Renal cortical epithelial cell (primary cell): ENCODE measurements at places on chromosomes 11 and 22. TPM values are rescaled to one million over a fixed set of nuclear protein-coding genes. Genes with fewer than 3 reads are reported as not detected.

- DNase-seq, result no peak
Measured at GRCh38 chr11:66262191-66262590, 6.2 kb upstream of the RAB1B start.

DNA sequence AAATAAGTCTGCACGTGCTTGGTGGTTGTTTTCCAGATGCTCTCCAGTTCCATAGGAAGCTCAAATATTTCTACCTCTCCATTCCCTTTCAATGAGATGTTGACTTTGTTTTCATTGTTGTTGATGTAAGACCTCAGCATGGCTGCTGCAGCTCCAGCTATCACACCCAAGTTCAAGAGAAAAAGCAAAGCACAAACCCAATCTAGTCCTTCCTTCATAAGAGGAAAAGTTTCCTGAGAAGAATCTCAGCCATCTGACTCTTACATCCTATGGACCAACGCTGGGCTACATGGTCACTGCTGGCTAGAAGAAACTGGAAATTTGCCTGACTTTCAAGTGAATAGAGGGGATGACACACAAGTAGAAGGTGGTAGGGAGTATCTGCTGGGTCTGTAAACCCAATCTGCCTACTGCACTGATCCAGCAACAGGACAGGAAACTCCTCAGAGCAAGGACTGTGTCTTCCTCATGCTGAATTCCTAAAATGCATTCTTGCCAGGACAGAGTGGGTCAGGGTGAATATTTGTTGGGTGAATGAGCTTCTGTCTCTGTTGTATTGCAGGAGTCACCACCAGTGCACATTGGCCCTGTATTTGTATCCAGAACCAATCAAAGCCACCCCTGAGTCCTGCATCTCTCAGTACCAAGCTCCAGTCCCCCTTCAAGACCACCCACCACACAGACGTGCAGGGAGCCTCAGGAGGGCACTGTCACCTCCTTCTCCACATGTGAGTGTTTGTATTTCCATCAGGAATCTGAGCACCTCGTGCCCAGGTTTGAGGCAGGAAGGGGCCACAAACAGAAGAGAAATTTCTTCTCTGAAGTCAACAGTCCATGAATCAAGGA lies 118.0 kb upstream of the IGLL5 start:
- no peak for DNase-seq

DNA sequence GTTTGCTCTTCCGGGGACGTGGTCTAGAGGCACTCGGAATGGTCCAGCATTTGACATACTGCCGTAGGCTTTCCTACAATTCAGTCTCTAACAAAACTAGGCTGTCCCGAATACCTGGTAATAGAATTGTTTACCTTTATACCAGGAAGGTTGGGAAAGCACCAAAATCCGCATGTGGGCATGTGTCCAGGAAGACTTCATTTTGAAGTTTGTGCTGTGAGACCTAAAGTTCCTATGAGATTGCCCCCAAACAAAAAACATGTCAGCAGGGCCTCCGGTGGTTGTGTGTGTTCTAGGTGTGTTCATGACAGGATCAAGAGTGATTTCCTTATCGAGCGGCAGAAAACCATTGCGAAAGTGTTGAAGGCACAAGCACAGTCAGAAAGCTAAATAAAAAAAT lies 26.1 kb downstream of the HSPA8 start:
- DNase-seq, result no peak

DNA sequence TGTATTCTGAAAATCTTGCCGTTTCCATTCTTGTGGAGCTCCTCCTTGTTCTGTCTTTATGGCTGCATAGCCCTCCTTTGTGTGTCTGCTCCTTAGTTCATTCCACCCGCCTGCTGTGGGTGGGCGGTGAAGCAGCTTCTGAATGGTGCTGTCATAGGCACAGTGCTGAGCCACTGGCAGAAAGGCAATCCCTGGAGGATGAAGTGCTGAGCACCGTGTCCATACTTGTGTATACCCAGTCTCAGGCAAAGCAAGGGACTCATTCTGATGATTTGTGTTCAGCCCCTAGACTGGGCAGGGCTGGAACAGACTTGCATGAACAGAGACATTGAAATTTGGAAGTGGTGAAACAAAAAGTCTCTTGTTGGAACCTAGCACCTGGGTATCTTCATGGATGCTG lies 134.9 kb downstream of the MYO18B start:
- no peak for DNase-seq

DNA sequence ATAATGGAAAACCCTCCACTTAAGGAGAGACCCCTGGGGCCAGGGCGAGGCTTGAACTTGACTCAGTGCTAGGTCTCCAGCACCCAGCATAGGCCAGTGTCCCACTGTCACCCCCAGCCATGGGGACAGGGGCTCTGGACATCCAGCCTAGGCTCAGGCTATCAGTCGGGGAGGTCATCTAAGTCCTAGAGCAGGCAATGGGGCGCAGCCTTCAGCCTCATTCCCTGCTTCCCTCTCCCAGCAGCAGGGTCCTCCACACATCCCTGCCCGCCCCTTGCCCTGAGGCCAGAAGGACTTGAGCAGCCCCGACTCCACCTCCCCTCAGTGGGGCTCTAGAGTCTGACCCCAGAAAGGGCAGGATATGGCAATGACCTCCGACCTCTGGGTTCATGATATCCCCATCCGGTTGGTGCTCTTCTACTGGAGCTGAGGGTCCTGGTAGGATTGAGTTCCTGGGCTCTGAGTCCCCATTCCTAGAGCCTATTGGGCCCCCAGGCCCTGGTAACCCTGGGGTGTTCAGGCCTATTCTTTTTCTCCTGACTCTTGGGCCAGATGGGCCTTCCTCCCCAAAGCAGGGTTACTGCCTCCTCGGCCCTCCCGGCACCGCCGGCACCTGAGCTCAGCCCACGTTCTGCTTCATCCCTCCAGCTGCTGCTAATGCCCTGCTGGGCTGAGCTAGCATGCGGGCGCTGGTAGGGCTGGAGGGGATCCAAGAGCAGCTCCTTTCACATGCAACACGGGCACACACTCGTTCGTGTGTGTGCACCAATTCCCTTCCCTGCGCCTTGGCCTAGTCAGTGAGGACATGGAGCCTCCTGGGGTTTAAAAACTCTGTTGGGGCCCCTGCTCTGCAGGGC lies 4.4 kb downstream of the CST6 start:
- no peak for DNase-seq

DNA sequence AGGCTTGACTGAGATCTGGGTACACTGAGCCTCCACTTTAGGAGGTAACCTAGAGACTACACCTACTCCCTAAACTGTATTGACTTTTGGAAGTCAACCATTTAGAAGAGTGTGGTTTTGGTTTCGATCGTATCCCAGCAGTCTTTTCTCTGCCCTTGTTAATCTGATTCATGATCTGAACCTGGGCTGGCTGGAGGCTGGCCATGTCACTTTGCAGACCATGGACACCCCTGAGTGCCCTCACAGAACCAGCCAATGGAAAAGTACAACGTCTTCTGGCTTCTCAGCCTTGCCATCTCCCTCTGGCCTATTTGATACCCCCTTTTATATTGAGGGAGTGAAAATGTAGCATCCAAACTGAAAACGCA lies 10.8 kb downstream of the EHF start:
- peak; percentile 59 for DNase-seq

DNA sequence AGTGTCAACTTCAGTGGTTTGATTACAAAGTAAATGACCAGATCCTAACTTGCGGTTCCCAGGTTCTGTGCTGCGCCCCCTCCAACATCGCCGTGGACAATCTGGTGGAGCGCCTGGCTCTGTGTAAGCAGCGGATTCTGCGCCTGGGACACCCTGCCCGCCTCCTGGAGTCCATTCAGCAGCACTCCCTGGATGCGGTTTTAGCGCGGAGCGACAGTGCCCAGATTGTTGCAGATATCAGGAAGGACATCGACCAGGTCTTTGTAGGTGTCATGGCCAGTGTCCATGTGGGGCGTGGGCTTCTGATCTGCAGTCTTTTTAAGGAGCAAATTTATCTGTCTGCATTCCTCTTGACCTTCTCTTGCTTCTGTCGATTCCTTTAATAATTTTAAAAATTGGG lies 11.1 kb downstream of the IGHMBP2 start:
- no peak for DNase-seq

DNA sequence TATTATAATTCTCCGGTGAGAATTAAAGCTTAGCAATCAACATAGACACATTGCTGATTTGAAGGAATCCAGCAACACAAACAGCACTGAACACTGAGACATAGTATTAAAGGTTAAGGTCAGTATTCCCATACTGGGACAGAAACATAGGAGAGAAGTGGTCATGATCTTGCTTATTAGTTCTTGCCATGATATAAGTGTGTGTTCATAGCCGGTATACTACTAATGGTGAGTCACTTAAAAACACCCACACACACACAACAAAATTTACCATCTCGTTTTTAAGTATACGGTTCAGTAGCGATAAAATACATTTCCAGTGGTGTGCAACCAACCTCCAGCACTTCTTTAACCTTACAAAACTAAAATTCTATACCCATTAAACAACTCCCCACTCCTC lies 96.3 kb downstream of the C11orf65 start:
- DNase-seq, result no peak

- no peak for DNase-seq
Measured at GRCh38 chr22:22327723-22328122, 83.1 kb downstream of the VPREB1 start.

DNA sequence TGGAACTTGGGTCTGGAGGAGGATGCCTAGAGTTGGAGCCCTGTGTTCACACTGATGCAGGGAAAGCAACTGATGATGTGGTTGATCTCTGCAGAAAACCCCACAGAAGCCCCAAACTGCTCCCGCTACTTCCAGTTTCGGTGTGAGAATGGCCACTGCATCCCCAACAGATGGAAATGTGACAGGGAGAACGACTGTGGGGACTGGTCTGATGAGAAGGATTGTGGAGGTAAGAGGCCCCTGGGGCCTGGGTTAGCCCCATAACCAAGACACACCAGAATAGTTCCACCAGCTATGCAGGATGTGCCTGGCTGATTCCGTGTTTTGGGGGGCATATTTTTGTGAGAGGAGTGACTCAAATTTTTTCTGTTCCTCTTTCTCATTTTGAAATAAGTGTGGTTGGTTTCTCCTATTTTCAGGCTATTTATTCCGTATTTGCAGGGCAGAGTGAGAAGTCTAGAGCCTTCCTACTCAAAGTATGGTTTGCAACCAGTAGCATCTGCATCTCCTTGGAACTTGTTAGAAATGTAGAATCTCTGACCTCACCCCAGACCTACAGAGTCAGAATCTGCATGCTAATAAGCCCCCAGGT lies 137.3 kb upstream of the SORL1-AS1 start:
- no peak for DNase-seq

GRCh38 chr22:48318575-48319320 lies 1508.9 kb downstream of the BRD1 start:
- DNase-seq, result no peak

DNA sequence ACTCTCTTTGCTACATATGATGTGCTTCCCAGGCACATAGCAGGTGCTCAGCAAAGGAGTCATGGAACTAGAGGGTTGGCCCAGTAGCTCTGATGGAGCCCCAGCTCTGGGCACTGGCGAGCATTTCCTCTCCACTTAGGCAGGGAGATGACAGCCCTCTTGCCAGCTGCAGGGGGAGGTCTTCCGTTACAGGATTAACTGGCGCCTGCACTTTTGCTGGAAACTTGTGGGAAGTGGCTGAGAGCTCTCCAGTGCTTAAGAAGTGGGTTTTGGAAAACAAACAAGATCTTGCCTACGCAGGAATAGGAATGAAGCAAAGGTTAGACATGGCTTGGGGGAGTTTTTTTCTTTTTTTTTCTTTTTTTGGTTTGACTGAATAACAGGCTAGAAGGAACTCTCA lies 75.5 kb downstream of the MICAL2 start:
- DNase-seq, result peak; percentile 49

DNA sequence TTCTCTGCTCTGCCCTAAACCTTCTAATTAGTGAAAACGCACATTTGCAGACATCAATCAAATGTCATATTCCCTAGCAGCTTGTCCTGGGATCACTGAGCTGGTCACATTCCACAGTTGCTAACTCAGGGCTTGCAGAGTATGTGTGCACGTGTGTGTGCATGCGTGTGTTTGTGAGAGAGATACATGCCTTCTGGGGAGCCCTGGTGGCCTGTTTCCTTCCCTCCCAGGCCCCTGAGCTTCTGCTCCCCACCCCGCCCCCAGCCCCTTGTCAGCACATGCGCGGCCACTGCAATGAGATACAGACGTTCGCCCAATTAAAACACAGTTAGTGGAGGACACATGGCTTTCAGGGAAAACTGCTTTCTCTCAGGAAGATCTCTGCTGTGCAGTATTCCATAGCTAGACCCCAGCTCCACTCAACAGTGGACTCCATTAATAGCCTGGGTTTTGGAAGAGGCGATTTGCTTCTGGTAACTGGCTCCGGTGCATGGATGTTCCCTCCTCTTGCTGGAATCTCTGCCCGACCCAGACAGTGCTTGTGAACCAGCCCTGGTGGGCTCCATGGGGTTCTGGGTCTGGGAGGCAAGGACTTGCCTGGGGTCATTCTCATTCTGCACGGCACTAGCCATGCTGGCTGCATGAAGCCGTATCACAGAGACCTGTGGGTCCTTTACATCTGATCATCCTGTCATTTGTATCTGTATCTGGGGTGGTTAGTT lies 17.7 kb downstream of the LRP5 start:
- DNase-seq, result no peak

DNA sequence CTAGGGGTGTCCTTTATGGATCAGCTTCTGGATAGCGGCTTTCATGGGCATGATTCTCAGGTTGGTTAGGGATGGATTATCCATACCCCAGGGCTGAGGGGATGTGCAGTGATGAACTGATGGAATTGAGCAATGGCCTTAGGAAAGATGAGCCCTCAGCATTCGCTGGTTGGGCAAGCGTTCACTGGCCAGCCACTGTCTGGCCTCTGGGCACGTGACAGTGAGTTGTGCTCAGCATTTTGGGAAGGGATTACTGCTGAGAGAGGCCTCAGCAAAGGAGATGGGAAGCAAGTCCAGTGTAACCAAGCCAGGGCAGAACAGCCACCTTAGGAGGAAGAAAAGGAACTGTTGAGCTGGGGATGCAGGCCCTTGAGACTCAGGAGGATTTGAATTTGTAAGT lies 17.4 kb downstream of the UBASH3B start:
- DNase-seq, result no peak

- peak; percentile 51 for DNase-seq
Measured at GRCh38 chr22:38755911-38756532, at the start of gene SUN2. SUN2 (minus strand) TSS chr22:38755998; CDS start chr22:38752628, 3,370 bp downstream.

DNA sequence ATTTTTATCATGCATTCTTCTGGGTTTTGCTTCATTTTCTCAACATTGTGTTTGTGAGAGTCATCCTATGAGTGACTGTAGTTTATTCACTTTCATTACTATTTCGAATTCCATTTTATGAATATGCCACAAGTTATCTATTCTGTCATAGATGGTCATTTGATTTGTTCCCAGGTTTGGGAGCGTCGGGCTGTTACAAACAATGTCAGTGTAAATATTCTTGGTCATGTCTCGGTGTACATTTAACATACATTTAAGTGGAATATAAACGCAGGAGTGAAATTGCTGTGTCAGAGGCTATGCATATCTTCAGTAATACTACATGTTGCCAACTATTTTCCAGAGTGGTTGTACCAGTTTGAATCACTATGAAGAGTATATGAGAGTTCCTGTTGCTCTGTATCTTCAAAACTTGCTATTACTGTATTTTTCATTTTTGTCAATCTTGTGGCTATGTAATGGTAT lies 2.4 kb downstream of the TRIM44 start:
- no peak for DNase-seq

The OR51E2 gene
- total RNA-seq, result not detected in 2 replicates

The MN1 gene
- 0.17 and 0.85 TPM in 2 replicates for total RNA-seq

The TEX12 gene
- total RNA-seq, result not detected in 2 replicates

The KCNJ1 gene
- 33.8 TPM in 1 of 2 replicates, not detected in the other for total RNA-seq

The WBP2NL gene
- total RNA-seq, result 0.17 and 1.1 TPM in 2 replicates

The AQP11 gene
- total RNA-seq, result 2.1 and 3.8 TPM in 2 replicates
